ENCODE measurements at places on chromosomes 2 and 18. TPM values are rescaled to one million over a fixed set of nuclear protein-coding genes. Genes with fewer than 3 reads are reported as not detected.

DNA sequence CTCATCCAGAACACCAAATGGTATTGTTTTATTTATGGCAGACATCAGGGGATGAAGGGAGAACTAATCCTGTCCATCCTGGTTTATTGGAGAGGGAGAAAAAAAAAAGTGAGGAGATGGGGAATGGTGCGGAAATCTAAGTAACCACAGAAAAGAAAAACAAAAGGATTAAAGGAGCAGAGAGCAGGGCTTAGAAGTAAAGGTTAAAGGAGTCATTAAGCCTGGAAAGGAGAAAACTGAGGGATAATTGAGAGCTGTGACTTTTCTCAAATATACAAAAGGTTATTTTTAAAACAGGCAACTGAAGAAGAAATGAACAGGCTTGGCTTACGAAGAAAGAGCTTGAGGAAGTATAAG lies 127.2 kb upstream of the PPP1CB start:
- DNase-seq: no peak

- DNase-seq: no peak
These were observed 35.7 kb downstream of the ACVR1C start for GRCh38 chr2:157592948-157593347.

DNA sequence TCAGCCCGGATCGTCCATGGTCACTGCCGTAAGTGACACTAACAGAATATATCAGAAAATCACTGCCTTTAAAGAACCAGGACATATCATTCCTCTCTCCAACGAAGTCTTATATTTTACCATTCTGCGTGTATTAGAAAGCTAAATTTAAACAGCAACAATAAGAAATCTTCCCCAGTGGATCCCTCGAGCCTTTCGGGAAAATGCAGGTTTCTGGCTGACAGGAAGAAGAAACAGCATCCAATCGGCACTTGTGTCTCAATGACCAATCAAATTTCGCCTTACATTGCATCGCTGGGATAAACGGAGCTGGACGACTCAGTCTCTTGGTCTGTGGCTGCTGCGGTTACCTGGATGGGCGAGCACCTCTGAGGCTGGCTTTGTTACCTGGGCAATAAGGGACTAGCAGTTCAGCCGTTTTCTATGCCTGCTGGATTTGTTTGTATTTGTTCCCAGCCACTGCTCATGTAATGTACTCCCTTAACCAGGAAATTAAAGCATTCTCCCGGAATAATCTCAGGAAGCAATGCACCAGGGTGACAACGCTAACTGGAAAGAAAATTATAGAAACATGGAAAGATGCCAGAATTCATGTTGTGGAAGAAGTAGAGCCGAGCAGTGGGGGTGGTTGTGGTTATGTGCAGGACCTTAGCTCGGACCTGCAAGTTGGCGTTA lies at the start of gene DUSP19:
TSS of gene DUSP19 (plus strand) at position 284 of the 675 bp plus-strand sequence. CDS start at position 471, 187 bp downstream.
- DNase-seq: peak; percentile 98

DNA sequence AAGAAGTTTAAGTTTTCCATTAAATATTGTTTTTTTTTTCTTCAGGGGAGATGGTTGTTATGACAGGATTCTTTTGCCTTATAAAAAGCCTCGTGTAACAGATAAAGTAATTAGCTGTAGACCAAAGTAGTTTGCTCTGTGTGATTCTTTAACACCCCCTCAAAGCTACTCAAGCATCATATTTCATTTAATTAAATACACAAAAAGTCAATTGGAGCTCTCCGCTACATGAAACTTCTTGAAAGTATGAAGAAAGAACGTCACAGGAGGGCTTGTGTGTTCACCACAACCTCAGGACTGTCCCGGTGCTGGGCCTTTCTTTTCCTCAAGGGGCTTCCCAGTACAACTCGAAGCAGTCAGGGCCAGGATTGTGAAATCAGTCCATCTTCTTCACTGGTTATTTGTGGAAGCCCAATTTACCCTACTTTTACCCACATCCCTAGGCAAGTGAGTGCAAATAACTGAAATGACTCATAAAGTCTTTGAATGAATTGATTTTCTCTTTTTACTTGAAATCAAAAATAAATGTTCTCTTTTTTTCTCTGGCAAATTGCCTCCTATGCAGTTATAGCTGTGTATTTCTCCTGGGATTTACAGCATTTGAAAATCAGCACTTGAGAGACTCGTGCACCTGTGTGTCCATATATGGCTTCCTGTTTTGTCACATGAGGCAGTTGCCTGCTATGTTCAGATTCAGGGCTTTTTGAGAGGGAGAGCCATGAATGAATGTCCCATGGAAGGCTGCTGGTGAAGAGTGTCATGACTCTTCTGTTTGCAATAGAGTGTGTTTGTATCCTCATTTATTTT lies 48.6 kb downstream of the LINC00305 start:
- DNase-seq: no peak

DNA sequence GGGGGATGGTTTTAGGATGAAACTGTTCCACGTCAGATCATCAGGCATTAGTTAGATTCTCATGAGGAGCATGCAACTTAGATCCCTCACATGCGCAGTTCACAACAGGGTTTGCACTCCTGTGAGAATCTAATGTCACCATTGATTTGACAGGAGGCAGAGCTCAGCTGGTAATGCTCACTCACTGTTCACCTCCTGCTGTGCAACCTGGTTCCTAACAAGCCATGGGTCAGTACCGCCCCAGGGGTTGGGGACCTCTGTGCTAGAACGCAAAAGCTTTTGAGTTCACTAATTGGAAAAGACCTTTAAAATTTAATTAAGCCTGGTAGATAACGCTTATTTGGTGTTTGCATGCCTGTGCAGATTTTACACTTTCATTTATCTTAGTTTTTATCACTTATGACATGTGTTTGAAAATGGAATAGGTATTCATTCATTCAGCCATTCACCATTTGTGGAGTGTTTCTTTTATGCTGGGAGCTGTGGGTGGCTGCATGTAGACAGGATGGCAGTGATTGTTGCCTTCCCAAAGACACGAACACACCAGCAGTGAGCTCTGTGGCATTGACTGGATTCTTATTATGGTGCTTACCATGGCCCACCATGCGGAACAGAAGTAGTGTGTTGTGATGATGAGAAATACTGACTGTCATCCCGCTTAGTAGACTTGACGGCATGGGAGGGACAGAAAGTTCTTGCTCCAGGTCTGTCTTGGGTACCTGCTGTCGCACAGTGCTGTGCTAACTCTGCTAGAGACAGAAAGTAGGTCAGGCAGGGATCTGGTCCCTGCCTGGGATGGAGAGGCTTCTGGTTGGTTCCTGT lies 6.4 kb downstream of the RAB31 start:
- DNase-seq: no peak

GRCh38 chr18:68841301-68841700 lies 43.4 kb downstream of the CCDC102B start:
- DNase-seq: no peak

DNA sequence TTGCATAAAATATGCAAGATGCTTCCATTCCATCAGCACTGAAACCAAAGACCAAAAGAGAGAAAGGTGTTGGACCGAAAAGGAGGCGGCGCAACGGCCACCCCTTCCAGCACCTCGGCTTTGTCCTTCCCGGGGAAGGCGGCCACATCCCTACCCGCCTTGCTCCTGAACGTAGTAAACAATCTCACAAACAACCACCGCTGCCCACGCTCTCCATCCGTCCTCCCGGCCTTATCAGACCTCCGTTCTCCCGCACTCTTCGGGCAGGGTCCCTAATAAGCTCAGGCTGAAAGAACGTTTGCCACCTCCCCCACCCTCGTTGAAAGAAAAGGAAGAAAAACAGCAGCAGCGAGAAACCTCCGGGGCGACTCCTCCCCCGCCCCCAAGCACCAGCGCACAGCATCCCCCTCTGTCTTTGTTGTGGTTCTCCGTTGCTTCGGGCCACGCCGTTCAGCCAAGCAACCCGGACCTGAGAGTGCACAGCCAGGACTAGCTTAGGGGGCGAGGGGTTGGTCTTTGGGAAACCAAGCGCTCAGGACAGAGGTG lies 4.4 kb downstream of the EVX2 start:
- no peak for DNase-seq

- DNase-seq: no peak
These were observed 189.9 kb downstream of the SLC4A10 start for GRCh38 chr2:161814008-161814660.

DNA sequence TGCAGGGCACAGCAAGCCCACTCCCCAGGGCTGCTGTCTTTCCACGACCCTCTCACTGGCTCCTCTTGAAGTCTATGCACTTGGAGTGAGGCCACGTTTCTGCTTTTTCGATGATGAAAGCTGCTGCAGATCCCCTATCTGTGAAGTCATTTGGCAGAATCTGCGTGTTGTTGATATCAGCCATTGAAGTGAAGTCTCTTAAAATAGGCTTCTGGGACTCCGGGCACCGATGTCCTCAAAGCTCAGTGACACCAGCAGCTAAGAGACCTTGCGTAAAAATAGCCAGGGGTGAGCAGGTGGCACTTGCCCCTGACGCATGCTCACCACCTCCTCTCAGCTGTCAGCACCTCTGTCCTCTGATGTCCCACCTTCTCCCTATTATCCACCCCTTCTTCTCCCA lies 89.4 kb upstream of the FHL2 start:
- DNase-seq: no peak

GRCh38 chr2:104872866-104873688 lies 19.2 kb downstream of the POU3F3 start:
- DNase-seq: peak; percentile 94

The ALMS1 gene
- 9.2 TPM for polyA plus RNA-seq

The SERPINB12 gene
- not detected for polyA plus RNA-seq

The CXCR1 gene
- polyA plus RNA-seq: not detected

The KCNJ13 gene
- polyA plus RNA-seq: 2.0 TPM

The ASAP2 gene
- 26.2 TPM for polyA plus RNA-seq
